ENCODE measurements at places on chromosomes 2 and 18.
A peak's percentile ranks its signal among the peaks of the same experiment; 100 is the strongest.

- no peak for DNase-seq
Measured at GRCh38 chr2:159609811-159610549, 6.4 kb downstream of the BAZ2B start.

- peak; percentile 19 for DNase-seq
Measured at GRCh38 chr2:188303363-188304031, 11.8 kb downstream of the GULP1 start.

- DNase-seq = no peak
Measured at GRCh38 chr2:98489486-98489885, 44.8 kb downstream of the INPP4A start.

- DNase-seq = peak; percentile 3
Measured at GRCh38 chr18:77866351-77866750, 616.7 kb downstream of the GALR1 start.

DNA sequence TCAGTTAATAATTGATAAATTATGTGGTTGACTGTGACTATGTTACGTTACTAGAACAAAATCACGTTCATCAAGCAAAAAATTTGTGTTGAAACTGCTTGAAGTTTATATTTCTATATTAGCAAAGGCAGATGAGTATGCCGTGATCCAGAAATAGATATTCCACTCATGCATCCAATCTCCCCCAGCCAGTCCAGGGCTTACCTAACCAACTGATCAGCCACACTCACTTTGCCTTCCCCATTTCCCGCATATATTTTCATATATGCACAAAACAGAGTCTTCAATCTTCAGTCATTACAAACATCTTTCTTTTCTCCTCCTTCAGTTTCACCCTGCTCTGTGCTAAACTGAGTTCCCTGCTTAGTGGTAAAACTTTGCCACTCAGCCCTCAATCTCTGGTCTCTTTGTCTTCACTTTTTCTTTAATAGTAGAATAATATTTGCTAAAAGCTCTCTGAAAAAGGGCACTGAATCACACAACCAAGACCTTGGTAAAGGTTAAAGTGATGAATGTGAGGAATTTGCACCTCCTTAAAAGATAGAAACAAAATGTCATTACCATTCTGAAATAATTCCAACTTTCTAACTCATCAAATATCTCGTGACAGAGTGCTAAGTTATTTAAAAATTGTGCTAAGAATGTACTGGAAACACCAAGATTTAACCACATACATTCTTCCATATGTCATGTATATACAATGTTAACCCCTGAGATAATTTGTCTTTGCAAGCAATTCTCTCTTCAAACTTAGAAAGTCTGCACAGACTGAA is 893.2 kb upstream of the CRIM1 start:
- no peak for DNase-seq

GRCh38 chr2:69563021-69563420 is 80.5 kb downstream of the AAK1 start:
- no peak for DNase-seq

GRCh38 chr2:86790134-86790675 is 508 bp downstream of the CD8A start:
- DNase-seq = no peak

- no peak for DNase-seq
Measured at GRCh38 chr2:241959751-241960269, 90.3 kb downstream of the RTP5 start.
